ENCODE measurements at places on chromosomes 12 and 14.

DNA sequence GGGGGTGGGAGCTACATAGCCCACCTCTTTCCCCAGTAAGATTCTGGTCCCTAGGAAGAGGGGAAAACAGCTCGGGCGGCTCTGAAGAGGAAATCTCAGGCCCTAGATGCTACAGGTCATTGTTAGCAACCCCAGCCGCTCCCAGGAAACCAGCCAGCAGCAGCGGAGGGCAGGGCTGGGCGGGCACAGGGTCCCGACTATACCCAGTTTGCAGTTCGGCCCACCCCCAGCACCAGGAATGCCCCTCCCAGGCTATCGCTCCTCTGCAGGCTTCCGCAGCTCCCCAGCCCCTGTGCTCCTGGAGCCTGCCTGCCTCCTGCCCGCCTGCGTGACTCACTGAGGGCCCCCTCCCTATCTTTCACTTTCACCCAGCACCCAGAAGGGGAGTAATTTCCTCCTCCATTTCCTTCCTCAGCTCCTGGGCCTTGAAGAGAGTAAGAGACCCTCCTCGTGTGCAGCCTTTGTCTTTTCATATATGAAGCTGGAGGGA lies 27.2 kb upstream of the PNMA1 start:
- H3K4me1 ChIP-seq: peaks cover 83% of the 10 kb centered on the region
- peaks cover 40% of the 10 kb centered on the region for H3K36me3 ChIP-seq
- no peaks in the 10 kb centered on the region for H3K27me3 ChIP-seq
- peak; percentile 74 for DNase-seq
- peak overlapping the region; percentile 76 for H3K27ac ChIP-seq

DNA sequence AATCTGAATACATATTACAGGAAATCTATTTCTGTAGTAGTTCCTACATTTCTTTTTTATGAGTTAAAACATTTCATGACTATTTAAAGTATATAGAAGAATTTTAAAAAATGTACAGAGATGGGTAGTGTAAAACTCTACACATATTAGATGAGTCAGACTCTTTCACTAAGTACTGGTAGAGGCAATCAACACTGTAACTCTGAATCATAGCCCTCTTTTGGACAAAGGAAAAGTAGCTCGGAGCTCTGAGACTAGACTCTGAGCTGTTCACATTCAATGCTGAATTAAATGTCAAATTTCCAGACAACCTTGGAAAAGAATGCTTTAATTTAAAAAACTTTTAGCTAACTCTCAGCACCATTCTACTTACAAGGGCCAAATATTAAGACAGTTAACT lies 3.4 kb downstream of the PTCSC3 start:
- no peaks in the 10 kb centered on the region for H3K4me1 ChIP-seq
- peaks cover 4% of the 10 kb centered on the region for H3K27me3 ChIP-seq
- no peak for DNase-seq
- H3K36me3 ChIP-seq: no peaks in the 10 kb centered on the region
- no peak overlapping the region for H3K4me3 ChIP-seq
- H3K27ac ChIP-seq: no peak overlapping the region

GRCh38 chr12:99260456-99260996 lies 387.0 kb upstream of the GARIN6 start:
- no peak for DNase-seq
- H3K4me1 ChIP-seq: no peaks in the 10 kb centered on the region
- H3K36me3 ChIP-seq: no peaks in the 10 kb centered on the region
- no peak overlapping the region for H3K27ac ChIP-seq

GRCh38 chr14:102975662-102976061 lies 53.2 kb downstream of the AMN start:
- no peak overlapping the region for H3K4me3 ChIP-seq
- H3K36me3 ChIP-seq: no peaks in the 10 kb centered on the region
- H3K27me3 ChIP-seq: no peaks in the 10 kb centered on the region
- DNase-seq: no peak
- H3K4me1 ChIP-seq: no peaks in the 10 kb centered on the region

- peaks cover 45% of the 10 kb centered on the region for H3K36me3 ChIP-seq
- H3K4me3 ChIP-seq: no peak overlapping the region
- H3K4me1 ChIP-seq: peaks cover 72% of the 10 kb centered on the region
- H3K27ac ChIP-seq: no peak overlapping the region
- DNase-seq: no peak
- H3K27me3 ChIP-seq: no peaks in the 10 kb centered on the region
Observed at GRCh38 chr12:56722832-56723231, 2.3 kb downstream of the NACA start.

GRCh38 chr12:53980104-53980801 lies 4.7 kb upstream of the HOXC10 start:
- H3K36me3 ChIP-seq: no peaks in the 10 kb centered on the region
- DNase-seq: no peak
- H3K27me3 ChIP-seq: peaks cover 89% of the 10 kb centered on the region
- no peak overlapping the region for H3K27ac ChIP-seq
- H3K4me3 ChIP-seq: no peak overlapping the region

DNA sequence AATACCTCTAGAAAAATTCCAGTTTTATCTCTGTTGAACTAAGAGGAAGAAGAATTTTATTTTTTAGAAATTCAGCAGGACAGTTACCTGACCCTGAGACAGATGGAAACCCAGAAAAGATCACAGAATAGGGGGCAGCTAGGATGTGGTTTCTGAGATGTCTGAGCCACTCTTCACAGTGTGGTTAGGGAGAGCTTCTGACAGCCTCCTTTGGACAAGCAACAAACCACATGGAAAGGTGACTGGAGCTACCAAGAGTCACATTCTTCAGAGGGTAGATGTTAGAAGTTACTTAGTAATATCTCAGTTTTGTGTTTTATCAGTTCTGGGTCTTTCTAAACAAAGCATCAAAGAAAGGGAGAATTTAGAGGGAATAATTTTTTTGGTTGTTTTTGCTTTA lies 117.3 kb upstream of the NAP1L1 start:
- H3K27ac ChIP-seq: no peak overlapping the region
- peaks cover 3% of the 10 kb centered on the region for H3K27me3 ChIP-seq
- H3K36me3 ChIP-seq: no peaks in the 10 kb centered on the region
- H3K4me3 ChIP-seq: no peak overlapping the region
- DNase-seq: no peak
- H3K4me1 ChIP-seq: no peaks in the 10 kb centered on the region

GRCh38 chr12:89345830-89346740 lies 6.2 kb downstream of the DUSP6 start:
- no peak overlapping the region for H3K27ac ChIP-seq
- no peak for DNase-seq
- H3K27me3 ChIP-seq: no peaks in the 10 kb centered on the region
- H3K36me3 ChIP-seq: no peaks in the 10 kb centered on the region
- peaks cover 31% of the 10 kb centered on the region for H3K4me1 ChIP-seq
- peak overlapping the region; percentile 28 for H3K4me3 ChIP-seq

Measured in CD4-positive, alpha-beta T cell (primary cell).